ENCODE measurements at places on chromosomes 6 and 20.

DNA sequence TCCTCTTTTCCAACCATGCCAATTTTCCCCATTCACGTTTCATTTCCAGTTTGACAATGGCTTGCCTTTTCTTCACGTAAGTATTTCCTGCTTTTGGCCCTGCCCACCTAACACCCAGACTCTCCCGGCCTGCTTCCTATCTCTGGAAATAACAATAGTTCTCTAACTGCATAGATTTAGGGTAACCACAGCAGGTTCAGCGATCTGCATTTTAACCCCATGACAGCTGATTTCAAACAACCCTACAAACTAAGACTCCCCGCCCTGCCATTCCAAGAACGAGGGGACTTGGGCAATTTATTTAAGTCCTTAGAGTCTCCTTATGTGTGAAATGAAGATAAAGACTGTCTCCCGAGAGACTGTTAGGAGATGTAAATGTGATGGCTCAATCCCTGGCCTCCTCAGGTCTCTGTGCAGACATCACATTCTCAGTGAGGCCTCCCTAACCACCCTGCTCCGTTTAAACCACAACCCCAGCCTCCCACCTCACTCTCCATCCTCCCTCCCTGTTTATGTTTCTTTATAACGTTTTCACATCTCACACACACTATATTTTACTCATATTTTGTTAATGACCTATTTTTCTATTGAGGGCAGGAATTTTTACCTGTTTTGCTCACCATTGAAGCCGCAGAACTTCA, 134.8 kb downstream of the GJA10 start:
- no peak for DNase-seq

DNA sequence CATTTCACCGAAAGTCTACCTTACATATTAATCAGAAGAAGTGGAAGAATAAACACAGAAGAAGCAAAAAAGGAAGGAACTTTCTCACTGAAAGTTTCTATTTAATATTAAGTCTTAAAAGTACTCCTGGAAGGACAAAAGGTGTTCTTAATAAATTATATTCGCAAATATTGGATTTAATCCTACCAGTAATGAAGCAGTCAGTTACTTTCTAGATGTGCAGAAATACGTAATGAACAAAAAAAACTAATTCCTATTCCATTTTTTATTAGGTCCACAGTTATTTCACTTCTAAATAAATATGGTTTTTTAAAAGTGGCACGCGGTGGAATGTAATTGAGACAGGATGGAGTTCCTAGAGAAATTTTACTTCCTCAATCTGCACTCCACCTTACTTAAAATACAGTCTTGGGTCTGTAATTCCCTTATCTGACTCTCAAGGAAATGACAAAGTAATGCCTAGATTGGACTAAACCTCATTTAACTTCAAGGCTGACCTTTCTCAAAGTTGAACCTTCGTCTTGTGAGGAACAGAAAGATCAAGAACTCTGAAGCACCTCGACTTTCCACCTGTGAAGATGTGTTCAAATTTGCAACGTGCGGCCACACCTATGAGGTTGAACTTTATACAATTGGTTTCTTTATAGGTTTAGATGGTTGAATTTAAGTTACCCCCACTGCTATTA, 1.1 kb upstream of the TRAM2 start:
- no peak for DNase-seq

DNA sequence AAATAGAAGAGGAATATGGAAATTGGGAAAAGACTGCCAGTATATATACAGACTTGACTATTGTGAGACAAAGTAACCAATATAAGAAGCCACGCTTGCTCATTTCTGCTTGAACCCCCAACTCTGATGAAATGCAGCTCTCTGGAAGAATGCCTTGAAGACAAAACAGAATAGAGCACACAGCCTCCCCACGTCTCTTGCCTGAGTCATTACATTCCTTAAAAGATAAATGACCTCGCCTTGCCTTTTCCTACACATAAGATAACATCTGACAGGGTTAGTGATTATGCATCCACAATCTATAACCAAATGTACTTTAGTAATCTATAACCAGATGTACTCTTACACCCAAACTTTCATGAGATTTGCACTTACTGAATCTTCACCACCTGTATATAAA, 141.1 kb upstream of the EEF1E1 start:
- DNase-seq, result no peak

DNA sequence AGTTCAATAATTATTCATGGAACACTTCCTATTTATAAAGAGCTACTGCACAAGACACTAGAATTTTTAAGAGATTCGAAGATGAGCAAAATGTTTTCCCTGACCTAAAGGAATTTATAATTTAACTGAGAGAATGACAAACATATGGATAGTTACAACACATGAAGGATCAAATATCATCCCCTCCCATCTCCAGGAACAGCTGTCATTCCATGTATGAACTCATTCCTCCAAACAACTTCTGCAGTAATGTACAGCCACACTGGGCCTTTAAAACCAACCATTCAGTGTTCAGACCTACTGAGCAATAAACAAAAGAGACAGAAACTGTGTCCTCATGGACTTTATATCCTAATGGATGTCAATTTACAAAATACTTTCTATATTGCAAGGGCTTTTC, 87.8 kb downstream of the KIF16B start:
- DNase-seq, result no peak

DNA sequence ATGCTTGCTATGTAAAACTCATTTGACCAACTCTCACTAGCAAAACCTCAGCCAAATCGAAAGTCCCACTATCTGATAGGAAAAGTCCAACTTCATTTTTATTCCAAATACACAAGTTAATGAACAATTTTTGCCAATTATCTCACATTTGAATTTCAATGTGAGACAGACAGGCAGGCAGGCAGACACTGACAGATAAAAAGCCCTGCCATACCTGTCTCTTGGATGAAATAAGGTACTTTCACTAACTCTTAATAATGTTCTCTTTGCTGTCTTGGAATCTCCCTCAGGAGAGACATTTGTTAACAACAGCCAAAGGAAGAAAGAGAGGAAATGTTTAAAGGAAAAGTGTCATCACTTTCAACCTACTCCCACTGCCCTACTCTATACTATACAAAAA, 82.0 kb downstream of the RNGTT start:
- no peak for DNase-seq

DNA sequence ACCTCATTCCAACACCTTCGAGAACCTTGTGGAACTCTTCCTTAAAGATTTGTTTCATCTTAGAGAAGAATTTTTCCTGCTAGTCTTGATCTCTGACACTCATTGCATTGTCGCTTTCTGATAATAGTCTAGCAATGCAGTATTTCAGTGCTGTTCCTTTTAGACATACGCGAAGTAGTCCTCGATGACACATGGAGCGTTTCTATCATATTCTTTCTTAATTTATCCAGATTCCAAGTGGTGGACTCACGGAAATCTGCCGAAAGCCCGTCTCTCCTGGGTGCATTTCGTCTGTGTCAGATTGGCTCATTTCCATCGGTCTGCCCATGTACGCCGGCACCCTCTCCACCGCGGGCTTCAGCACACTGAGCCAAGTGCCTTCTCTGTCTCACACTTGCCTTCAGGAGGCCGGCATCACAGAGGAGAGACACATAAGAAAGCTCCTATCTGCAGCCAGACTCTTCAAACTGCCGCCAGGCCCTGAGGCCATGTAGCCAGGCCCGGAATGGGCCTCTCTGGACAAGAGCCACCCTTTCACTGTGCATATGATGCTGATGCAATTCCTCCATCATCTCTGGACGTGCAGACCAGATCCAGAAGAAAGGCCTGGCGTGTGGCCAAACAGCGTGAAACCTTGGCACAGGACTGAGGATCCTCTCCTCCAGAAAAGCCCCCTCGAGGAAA, 198.6 kb upstream of the UST start:
- no peak for DNase-seq

GRCh38 chr20:57840066-57840465, 130.3 kb upstream of the PMEPA1 start:
- DNase-seq, result no peak

DNA sequence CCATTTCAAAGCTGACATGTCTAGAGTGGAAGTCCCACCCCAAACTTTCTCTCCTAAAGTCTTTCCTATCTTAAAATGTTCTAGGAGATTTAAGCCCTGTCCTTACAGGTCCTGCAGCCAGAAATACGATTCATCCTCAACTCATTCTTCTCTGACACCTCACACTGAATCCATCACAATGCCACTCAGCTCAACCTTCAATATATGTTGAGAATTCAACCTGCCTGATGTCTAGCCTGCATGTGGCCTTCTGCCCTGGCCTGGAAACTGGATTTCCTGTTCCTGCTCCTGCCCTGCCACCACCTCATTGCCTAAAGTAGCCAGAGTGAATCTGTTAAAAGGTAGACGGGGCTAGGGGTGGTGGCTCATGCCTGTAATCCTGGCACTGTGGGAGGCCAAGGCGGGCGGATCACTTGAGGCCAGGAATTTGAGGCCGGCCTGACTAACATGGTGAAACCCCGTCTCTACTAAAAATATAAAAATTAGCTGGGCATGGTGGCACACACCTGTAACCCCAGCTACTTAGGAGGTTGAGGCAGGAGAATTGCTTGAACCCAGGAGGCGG, 345.9 kb downstream of the CDH26 start:
- DNase-seq, result no peak

GRCh38 chr20:40931410-40932044, 97.1 kb upstream of the TOP1 start:
- DNase-seq, result no peak

GRCh38 chr20:50335105-50335504, 144.5 kb downstream of the CEBPB start:
- DNase-seq, result no peak
